Hindlimb muscle (tissue), 1 donor: ENCODE measurements at places on chromosomes 5 and 9.
A peak's percentile ranks its signal among the peaks of the same experiment; 100 is the strongest.

DNA sequence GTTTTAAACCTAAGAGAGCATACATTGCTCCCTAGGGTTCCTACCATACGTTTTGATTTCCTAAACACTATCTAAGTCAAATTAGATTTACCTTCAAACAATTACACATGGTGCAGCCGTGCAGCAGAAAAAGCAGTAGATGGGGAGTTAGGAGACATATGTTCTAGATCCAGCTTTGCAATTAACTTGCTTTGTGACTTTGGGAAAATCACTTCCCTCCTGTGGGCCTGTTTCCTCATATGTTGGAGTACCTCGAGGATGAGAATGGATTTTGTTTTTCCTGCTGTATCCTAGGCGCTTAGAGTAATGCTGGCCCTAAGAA lies 711 bp downstream of the MRPL50 start:
- DNase-seq: peak; percentile 15

- DNase-seq: no peak
Measured at GRCh38 chr5:172626031-172626581, 15.0 kb upstream of the NEURL1B start.

DNA sequence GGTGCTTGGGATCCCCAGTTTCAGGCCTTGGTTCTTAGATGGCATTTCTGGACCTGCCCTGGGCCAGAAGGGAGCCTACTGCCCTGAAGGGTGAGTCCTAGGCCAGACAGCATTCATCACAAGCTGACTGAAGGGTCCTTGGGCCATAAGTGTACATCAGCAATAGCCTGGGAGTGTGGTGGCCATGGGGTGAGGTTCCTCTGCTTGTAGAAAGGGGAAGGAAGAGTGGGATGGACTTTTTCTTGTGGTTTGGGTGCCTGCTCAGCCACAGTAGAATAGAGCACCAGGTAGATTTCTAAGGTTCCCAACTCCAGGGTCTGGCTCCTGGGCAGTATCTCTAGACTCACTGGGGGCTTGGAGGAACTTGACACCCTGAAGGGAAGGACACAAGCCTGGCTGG lies 95.2 kb upstream of the PHF24 start:
- no peak for DNase-seq

GRCh38 chr5:148586796-148587195 lies 67.5 kb downstream of the HTR4 start:
- no peak for DNase-seq

- peak; percentile 91 for DNase-seq
Measured at GRCh38 chr5:145834917-145835847, at the start of gene PRELID2. Gene PRELID2 (minus strand): TSS chr5:145835342. CDS start chr5:145835251, 91 bp downstream.

DNA sequence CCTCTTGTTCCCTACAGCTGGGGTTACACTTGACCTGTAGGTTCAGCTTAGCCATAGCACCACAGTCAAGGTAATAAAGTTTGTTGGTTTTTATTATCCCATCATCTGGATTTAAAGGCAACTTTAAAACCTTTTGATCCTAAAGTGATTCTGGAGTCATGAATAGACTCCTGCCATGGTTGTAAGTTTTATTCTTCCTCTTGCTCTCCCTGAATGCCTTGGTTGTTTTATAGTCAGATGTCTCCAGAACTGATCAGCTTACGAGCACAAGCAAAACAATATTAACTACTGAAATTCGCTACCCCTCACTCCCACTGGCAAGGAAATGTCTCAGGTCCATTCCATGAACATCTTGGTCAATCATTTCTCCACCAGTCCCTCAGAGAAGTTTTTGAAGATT lies 1328.6 kb downstream of the PTPRD start:
- no peak for DNase-seq

DNA sequence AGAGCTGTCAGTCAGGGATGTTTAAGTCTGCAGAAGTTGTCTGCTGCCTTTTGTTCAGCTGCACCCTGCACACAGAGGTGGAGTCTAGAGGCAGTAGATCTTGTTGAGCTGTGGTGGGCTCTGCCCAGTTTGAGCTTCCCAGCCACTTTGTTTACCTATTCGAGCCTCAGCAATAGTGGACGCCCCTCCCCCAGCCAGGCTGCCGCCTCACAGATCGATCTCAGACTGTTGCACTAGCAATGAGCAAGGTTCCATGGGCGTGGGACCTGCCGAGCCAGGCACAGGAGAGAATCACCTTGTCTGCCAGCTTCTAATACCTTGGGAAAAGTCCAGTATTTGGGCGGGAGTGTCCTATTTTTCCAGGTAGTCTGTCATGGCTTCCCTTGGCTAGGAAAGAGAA lies 225.1 kb upstream of the RASA1 start:
- no peak for DNase-seq

- no peak for DNase-seq
Measured at GRCh38 chr5:124074500-124074899, 562.5 kb downstream of the CSNK1G3 start.
